Gastrocnemius medialis (tissue), 4 donors: ENCODE measurements at places on chromosomes 2 and 18.

GRCh38 chr2:26580151-26580550, 61.0 kb downstream of the CIB4 start:
- no peak for DNase-seq

DNA sequence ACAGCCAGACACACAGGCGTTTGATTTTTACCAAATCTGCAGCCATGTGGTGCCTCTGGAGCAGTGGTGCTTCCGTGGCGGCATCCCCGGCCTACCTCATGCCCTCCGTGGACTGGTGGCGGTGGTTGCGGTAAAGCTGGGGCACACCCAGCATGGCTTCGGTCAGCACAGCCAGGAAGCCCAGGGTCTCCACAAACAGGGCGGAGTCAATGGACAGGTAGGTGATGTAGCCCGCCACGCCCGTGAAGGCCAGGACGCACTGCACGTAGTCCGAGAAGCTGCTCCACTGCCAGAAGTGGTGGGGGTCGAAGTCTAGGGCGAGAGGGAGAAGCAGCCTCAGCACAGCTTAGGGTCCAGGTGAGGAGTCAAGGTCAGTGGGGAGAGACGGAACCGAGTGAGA, 32.4 kb downstream of the SLC66A2 start:
- DNase-seq, result no peak

- no peak for DNase-seq
These were observed 1.6 kb downstream of the BAZ2B start for GRCh38 chr2:159614534-159615366.

GRCh38 chr2:39335930-39336329, 92.2 kb upstream of the CDKL4 start:
- DNase-seq, result no peak

DNA sequence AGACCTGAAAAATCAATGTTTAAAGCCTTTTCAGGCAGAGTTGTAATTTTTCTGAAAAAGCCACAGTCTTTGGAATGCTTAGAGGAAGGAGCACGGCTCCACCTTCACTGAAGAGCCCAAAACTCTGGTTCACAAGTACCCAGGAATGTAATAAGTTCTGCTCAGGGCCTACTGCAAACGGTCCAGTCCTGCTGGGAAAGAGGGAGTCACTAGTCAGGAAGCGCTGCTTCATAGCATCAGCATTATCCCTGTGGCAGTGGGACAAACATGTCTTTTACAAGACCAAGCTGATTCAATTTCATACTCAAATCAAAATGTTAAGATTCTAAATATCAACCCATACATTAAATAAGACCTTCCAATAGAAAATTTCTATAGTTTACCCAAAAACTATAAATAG, 152.9 kb upstream of the PGAP1 start:
- DNase-seq, result no peak

DNA sequence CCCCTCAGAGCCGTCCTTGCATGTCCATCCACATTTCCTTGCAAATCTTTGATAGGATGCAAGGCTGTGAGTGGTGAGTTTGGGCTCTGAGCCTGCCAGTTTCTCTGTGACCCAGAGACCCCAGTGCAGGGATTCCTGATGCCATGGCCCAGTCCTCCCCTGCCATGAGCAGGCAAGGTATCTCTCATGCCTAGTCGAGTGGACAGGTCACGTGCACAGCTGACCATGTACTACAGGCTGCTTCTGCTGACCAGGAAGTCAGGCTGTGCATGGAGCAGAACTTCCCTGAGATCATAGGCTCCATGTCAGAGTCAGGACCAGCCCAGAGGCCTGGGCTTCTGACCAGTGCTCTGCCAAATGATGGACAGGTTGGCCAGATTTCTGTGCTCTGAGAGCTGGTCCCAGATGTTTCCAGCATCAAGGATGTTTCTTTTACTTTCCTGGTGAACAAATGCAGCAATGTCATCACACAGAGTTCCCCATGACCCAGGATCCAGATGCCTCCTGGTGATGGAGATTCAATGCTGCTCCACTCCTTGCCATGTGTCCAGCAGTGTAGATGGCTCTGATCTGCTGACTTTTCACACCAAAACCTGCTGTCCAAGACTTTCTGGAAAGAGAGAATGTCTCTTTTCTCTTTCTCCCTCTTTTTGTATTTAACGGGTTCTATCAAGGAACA, 321.6 kb upstream of the HS6ST1 start:
- DNase-seq, result no peak

GRCh38 chr2:222142027-222142426, 156.8 kb downstream of the PAX3 start:
- no peak for DNase-seq

DNA sequence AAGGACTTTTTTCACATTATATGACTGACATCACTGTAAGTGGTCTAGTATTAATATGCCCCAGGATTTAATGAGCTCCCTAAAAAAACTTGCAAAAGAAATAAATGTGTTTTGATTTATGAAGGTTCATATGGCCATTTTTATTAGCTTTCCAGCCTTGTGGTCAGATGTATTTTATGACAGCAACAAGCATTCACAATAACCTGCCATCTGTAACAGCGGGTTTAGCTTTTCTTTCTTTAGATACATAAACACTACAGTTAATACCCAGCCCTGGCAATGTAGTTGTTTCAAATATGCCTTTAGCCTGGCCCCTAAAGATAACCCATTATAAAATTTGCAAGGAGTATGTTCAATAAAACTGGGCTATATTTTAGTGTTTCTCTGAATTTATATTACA, 1063.8 kb downstream of the SOCS6 start:
- DNase-seq, result no peak

DNA sequence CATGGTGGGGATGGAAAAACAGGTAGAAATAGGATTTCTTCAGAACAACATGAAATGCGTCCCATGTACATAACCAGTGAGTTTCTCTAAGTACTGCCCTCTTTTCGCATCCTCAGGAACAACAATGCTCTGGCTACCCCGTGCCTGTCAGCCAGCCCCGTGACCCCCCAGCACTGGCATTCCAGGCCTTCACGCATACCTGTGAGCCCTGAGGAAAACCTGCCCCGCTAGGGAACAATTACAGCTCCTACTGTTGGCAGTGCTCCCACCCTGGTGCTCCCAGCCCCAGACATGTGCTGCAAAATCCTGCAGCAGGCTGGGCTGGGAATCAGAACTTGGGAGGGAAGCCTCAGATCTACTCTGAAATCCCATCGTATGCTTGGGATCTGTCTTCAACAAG, 9.1 kb downstream of the SMAD7 start:
- DNase-seq, result no peak

DNA sequence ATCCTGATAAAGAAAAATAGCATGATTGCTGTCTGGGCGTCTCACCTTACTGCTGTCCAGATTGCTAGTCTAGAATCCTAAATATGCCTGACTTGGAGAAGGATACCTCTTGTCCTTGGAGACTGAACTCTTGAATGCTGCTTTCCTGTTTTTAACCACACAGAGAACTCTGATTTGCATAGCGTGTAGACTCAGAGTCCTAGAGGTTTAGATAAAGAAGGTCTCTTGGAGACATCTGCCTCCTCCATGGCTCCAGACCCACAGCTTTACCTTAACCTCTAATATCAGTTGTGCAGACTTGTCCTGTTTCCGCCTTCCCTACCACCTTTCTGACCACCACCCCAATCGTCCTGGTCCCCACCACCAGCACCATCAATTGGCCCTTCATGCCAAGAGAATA, 292.6 kb upstream of the CYRIA start:
- DNase-seq, result no peak

DNA sequence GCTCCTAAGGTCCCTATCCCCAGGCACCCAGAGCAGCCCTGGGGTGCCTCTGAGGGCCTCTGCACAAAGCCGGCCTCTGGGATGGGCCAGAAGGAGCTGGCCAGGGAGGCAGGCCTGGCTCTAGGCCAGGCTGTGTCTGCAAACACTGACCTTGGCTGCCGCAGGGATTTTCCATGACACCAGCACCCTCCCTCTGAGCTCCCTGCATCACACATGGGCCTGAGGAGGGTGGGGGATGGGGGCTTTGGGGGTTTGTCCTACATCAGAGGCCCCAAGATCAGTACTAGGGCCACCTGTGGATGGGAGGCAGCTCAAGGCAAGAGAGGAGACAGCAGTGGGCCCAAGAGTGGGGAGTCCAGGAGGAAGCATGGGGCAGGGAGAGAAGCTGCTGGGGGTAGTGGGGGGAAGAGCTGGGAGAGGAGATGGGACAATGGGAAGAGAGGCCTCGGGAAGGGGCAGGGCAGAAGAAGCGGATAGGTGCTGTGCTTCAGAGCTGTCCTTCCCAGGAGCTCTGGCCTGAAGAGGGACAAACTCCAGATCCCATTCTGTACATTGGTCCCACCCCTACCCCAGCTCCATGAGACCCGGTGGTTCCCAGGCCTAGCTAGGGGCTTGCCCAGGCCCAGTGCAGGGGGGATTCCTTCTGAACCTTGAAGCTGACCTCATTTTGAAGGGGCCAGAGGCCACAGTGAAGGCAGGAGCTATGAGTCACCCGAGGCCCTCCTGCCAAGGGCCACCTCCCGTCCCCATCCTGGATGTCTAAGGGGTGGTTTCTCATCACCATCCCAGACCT, 28.0 kb downstream of the KCNK3 start:
- peak; percentile 85 for DNase-seq

DNA sequence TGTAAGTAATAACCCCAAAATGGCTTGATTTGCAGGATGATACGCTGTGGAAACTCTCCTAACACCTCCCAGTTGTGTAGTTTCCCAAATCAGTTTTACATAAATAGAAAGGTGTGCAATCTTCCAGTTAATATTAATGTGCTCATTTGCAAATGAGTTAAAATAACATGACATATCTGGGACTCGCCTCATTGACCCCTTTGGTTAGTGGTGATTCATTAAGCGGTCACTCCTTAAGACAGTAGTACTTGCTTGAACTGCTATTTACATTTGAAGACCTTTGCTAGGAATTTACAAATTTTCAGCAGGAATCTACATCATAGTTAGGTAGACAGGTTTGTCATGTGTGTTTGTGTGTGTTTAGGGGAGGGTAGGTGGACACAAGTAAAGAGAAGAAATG, 1367.7 kb upstream of the CELF4 start:
- no peak for DNase-seq

DNA sequence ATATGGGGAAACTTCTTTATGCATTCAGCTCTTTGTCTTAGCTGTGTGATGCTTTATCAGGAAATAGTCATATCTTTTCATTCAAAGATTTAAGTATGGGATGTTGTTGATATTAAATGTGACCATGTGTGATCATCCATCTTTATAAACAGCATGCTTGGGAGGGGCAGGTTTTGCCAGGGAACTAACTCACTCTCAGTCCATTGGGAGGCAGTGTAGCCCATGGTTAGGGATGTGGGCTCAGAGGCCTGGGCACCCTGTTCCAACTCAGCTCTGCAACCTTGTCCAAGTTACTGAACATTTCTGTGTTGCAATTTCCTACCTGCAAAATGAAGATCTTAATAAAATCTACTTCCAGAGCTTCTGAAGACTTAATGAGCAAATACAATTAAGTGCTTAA, 92.0 kb upstream of the BCL2L11 start:
- DNase-seq, result no peak

DNA sequence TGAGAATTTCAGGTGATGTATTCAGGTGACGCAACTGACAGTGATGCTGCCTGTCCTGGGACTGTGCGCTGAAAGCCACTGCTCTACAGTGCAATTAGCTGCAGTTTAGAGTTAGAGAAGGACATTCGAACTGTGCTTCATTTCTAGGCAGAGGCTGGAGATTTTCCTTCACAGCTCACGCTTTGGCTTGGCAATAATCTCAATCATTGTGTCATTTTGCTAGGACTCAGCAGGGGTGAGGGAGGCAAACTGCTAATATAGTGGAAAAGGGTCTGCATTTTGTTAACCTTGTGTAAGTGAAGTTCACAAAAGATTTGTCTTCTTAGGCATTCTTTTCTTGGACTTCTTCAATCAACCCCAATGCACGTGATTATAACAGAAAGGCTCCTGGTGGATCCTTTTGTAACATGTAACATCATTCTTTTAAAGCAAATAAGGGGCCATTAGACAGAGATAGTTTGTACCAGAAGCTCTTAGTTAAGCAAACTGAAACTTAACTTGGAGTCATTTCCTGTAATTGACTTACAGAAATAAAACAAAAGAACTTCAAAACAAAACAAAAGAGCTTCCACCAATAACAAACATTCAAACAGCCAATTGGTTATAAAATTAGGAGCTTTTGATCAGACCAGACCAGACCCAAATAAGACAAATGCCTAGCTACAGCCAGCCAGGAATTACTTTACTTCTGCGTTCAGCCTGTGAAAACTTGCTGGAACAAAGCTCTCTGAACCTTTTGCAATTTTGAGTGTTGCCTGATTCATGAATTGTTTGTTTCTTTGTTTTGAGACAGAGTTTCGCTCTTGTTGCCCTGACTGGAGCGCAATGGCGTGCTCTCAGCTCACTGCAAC, 1376.3 kb upstream of the CELF4 start:
- DNase-seq, result no peak

DNA sequence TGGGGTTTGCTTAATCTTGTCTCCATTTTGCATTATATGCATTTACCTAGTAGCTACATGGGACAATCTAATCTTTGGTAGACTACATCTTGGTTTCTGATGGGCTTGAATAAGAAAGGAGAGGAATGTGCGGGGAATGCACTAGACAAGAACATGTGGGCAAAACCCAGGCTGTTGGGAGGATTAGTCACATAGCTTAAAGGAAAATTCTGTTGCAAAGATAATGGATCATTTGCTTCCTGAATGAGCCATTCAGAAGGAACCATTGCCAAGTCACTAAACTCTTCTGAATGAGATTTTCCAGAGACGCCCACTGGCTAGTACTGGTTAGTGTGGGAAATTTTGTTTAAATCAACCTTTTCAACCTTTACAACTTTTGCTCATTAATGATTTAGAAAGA, 84.8 kb downstream of the OSBPL6 start:
- DNase-seq, result no peak

DNA sequence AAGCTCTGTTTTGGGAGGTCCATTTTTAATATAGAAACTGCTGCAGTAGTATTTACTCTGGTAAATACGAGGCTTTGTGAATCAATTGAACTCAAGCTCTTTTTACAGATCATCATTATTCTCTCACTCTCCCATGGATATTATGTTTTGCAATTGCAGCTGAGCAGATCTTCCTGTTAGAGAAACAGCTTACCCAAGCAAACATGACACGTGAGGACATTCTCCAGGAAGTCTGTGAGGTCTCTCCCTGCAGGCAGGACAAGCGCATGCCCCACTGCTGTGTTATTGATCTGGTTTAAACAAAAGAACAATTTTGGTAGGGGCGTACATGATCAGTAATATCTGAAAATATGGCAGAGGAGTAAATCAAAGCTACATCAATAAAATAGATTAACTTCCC, 72.1 kb downstream of the COL6A3 start:
- no peak for DNase-seq
